ENCODE measurements at places on chromosomes 1 and 21.

DNA sequence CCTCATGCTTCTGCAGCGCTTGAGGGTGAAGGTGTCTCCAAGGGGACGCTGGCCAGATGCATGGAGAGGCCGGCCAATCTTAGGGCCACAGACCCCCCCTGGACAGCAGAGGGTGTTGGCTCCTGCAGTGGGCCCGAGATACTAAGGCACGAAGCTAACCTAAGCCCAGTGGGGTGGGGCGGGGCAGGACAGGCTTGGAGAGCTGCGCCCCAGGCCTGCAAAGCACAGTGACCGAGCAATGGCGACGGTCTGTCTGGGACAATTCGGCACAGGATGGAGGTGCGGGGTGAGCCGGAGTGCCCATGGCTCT is 1.3 kb downstream of the FNDC10 start:
- DNase-seq = no peak

DNA sequence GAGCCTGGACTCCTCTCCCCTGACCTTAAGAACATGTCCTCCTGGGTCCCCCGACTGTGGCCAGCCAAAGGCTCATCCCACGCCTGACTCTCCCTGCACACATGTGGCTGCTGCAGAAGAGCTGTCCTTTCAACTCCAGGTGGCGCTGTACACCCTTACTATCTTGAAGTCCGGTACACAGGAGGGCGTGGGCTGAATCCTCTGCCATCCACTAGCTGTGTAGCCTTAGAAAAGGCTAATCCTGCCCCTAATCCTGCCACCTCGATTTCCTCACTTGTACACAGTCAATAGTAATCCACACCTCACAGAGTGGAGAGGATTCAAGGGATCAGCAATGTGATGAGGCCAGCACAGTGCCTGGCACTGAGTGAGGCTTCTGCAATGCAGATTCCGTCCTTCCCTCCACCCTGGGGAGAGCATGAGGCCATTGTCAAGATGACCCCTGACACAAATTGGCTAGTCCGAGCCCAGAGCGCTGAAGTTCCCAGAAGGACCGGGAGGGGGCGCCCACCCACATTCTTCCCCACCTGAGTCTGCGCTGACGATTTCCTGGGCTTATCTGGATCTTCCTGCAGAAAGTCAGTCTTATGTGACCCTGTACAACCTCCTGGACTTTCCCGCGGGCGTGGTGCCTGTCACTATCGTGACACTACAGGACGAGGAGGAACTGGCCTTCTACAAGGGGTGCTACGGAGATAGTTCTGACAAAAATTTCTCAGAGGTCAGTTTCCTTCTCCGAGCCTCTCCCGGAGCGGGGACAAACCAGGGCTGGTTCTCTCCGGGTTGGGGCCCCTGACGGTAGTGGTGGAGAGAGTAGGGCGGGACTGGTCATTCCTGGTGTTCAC is 47.1 kb upstream of the DMBX1 start:
- DNase-seq = peak; percentile 31

DNA sequence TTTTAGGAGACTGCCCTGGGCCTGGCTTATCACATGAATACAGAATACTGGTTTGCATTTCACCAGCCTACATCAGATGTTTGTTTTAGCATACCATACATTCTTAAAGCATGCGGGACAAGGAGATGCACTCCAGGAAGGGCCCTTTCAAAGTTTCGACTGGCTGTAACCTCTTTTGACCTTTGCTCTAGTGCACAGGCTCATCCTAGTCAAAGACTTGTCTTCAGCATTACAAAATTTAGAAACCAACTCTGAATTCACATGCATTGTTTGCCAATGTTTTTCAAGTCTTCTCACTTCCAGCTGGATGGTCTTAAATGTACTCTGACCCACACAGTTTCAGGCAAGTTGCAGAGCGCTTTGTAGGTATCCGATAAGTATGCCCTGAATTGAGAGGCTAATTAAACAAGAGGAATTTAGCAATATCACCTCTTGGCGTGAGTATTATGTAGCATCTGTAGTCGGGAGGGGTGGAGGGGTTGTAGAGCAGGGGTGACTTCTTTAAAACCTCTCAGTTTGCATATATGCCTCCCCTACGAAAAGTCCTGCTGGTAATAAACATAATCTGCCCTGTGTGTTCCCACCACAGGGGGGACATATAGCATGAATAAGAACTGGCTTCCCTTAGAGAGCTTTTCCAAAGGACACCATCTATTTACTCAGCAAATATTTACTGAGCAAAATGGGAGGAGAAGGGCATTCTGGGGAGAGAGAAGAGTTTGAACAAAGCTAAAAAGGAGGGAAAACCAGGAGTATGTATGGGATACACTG is 24.4 kb upstream of the AHCYL1 start:
- no peak for DNase-seq

DNA sequence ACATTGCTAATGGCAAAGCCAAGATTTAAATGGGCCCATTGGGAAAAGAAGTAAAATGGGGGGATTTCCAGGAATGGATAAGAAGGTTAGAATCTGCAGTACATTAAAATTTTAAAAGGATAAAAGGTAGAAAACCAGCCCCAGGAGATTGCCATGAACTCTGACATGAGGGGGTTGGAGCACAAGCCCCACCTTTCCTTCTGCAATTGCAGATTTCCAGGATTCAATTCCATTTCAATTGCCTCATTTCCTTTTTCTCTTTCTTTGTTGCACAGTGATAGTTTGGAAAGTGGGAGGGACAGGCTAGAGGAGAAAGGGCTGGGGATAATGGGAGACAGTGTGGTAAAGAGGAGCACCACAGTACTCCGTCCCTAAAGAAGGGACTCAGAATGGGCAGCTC is 238.5 kb upstream of the RAB4A start:
- DNase-seq = no peak

DNA sequence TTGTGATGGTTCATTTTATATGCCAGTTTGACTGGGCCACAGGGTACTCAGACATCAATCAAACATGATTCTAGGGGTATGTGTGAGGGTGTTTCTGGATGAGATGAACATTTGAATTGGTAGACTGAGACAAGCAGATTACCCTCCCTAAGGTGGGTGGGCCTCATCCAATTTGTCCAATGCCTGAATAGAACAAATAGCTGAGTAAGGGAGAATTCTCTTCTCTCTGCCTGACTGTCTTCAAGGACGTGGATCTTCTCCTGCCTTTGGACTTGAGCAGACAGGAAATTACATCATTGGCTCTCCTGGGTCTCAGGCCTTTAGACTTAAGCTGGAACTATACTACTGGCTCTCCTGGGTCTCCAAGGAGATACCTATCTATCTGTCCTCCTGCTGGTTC is 64.4 kb downstream of the SUSD4 start:
- no peak for DNase-seq

- no peak for DNase-seq
Measured at GRCh38 chr1:38777464-38777957, 82.1 kb downstream of the RRAGC start.

DNA sequence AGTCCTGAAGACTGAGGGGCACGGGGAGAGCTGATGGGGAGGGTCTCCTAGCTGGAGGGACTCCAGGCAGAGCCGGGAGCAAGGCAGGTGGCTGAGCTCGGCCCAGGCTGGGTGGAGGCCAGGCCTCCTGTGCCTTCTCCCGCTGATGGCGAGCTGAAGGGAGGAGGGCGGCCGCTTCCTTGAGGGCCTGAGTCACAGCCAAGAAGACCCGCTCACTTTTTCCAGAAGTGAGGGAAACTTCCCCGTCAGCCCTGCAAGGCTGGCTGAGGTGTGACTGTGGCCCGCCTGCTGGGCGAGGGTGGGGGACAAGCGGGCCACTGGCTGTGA is 1.7 kb upstream of the VWA1 start:
- no peak for DNase-seq
